ENCODE measurements at places on chromosomes 5 and 9.

DNA sequence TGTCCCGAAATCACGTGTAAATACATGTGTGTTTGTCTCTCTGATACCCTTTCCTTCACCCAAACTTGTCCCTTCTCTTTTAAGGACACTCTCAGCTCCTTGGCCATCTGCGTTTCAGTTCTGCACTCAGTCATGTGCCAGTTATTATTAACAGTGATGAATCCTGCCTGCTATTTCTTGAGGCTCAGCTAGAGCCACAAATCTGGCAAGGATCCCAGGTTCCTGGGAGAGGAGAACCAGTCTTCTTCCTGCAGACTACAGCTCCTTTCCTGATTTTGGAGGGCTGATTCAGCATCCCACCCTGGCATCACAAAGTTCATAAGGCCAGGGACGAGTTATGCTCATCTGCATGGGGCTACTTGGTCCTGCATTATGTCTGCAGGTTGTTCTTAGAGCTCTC is 5.6 kb downstream of the MAMDC2 start:
- DNase-seq: peak; percentile 50

GRCh38 chr5:39473156-39473775 is 48.5 kb upstream of the DAB2 start:
- no peak for DNase-seq

- no peak for DNase-seq
These were observed 4.6 kb downstream of the ISL1 start for GRCh38 chr5:51387884-51388275.

DNA sequence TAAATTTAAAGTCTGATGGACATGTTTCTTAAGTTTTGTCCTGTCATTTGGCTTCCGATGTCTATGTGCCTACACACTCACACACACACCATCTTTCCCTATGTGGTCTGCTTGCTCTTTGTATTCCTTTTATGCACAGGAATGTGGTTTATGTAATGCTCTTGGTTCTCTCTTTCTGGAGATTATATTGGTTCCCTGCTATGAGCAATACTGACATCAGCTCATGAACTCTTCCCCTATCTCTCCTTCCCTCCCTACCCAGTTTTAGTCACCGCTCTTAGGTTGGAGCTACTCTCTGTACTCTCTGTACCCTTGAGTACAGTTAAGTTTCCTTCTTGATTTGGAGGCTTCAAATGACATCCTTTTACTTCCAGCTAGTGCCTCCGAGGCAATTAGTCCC is 77.9 kb upstream of the MVB12B start:
- DNase-seq: no peak

DNA sequence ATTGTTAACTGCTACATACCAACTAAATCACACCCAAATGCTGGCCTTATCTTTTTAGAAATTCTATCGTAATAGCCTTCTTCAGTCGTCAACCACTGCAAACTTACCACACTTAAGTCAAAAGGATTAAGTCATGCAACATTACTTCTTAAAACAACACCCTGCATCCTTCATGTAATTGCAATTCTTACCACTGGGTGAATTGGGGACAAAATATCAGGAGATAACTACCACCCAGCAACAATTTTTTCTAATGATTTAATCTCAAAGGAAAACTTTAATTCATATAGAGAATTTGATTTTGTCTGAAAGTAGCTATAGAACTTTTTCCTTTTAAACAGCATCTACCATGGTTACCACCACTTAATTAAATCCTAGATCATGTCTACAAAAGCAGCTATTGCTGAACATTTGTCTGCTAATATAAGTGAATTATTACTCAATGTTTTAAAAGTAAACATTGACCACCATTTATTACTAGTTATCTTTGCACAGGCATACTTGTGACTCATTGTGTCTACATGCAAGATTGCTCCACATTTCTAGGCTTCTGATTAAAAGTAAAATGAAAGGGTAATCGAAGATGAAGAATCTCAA is 10.5 kb downstream of the MLLT3 start:
- no peak for DNase-seq

GRCh38 chr5:13975246-13975645 is 30.8 kb upstream of the DNAH5 start:
- DNase-seq: no peak

GRCh38 chr9:110641293-110641692 is 27.3 kb upstream of the MUSK start:
- DNase-seq: no peak

DNA sequence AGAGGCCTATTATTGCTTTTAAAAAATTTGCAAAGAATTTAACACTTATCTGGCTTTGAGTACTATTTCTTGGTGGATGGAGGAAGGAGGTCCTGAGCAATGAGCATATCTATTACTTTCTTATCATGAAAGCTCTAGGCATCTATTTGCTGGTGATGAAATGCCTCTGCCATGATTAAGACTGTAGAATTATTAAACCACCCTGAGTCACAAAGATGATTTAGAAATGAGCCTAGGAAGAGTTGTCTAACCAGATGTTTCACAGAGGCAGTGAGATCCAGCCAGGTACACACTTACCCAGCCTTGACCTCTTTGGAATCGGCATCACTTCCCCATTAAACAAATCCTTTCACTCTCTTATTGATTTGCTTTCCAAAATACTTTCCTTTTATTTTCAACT is 304.4 kb upstream of the KIF2A start:
- no peak for DNase-seq
